Hematopoietic multipotent progenitor cell treated with erythropoietin and hydrocortisone succinate and interleukin-3 and kit ligand, for 6 days (in vitro differentiated cells): ENCODE measurements at places on chromosomes 6 and 20.

DNA sequence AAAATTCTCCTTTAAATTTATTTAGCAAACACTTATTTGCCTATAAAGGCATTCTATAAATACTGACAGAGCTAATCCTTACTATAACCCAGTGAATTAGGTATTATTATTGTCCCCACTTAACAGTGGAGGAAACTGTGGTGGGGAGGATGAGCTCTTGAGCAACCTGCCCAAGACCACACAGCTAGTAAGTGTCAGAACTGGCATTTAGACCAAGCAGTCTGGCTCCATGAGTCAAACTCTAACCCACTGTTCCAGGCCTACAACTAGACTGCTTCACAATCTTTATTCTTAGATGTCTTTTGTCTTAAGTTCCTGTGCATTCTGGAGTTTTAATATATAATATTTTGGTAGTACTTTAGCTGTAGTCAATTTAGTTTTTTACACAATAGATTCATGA, 530.8 kb downstream of the BCKDHB start:
- no peak for DNase-seq

DNA sequence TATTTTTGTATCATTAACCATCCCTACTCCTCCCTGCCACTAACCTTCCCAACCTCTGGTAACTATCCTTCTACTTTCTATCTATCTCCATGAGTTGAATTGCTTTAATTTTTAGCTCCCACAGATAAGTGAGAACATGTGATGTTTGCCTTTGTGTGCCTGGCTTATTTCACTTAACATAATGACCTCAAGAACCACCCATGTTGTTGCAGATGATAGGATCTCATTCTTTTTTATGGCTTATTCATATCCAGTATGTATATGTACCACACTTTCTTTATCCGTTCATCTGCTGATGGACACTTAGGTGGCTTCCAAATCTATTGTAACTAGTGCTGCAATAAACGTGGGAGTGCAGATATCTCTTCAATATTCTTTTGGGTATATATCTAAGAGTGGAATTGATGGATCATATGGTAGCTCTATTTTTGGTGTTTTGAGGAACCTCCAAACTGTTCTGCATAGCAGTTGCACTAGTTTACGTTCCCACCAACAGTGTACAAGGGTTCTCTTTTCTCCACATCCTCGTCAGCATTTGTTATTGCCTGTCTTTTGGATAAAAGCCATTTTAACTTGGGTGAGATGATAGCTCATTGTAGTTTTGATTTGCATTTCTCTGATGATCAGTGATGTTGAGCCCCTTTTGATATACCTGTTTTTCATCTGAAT, 201.4 kb downstream of the ARHGAP18 start:
- DNase-seq = peak; percentile 49

DNA sequence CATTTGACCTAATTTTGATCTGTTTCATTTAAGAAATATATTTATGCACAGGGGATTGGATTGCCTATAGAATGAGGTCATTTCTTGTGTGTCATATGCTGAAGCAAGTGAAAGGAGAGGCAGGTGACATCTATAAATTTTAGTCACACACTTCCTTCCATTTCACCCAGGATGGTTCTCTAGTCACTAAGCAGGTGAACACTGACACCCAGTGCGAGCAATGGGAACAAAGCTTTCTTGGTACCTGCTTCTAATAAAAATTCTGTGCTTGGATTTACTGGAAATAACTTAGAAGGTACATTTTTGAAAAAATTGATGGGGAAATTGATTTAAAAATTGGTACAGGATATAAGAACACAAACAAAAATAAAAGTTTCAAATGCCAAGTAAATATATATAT, 66.9 kb upstream of the MC3R start:
- no peak for DNase-seq

GRCh38 chr6:10410207-10411050, 4.4 kb downstream of the TFAP2A start:
- DNase-seq = no peak

DNA sequence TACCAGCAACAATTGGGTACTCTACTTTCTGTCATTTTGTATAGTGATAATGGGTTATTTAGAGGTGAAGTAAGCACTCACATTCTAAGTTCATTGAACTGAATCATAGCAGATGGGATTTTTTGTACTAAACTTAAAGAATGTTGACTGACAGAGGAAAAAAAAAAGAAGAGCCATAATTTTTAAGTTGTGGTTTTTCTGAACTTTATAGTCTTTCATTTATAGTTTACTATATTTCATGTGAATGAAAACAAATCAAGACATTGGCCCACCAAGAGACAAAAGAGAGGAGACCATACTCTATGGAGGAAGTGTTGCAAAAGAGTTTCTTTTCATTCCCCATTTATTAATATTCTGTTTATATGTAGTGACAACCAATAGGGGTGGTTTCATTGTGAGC, 685.7 kb downstream of the BCKDHB start:
- DNase-seq = no peak

DNA sequence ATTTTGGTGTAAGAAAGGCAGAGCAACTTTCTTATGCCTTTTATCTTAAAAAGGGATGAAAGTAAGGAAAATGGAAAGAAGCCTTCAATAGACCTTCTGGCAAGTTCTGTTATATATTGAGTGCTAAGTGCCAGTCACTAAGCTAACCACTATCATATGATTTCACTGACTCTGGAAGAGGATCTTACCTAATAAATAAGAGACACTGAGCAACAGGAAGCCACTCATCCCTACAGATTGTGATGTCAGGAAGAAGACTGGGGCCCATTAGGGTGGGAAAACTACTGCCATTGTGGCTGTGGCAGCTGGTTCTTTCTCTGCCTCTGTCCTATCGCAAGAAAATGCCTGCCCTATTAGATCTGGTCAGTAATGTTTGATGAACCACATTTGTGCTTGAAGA, 89.6 kb downstream of the AIG1 start:
- peak; percentile 6 for DNase-seq

- DNase-seq = peak; percentile 55
Measured at GRCh38 chr6:70107852-70108629, 194.8 kb downstream of the COL9A1 start.

DNA sequence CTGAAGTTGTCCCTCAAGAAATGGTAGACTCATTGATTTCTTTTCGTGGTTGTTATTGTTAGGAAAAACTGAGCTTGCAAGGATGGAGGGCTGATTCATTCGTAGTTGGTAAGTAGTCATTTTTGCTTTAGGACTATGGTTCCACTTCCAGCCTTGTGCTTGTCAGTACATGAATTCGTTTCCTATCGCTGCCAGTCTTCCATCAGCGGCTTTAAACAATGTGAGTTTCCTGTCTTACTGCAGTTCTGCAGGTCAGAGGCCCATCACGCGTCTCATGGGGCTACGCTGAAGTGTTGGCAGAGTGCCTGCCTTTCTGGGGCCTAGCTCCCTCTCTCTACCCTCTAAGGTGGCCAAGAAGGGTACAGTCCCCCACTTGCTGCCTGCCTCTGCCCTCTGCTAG, 11.4 kb upstream of the MDFI start:
- DNase-seq = peak; percentile 25

GRCh38 chr6:3749977-3750316, 1.6 kb downstream of the PXDC1 start:
- peak; percentile 31 for DNase-seq

GRCh38 chr6:135114355-135115145, 59.9 kb upstream of the HBS1L start:
- DNase-seq = no peak

GRCh38 chr20:47620808-47621805, 119.4 kb downstream of the NCOA3 start:
- peak; percentile 85 for DNase-seq

DNA sequence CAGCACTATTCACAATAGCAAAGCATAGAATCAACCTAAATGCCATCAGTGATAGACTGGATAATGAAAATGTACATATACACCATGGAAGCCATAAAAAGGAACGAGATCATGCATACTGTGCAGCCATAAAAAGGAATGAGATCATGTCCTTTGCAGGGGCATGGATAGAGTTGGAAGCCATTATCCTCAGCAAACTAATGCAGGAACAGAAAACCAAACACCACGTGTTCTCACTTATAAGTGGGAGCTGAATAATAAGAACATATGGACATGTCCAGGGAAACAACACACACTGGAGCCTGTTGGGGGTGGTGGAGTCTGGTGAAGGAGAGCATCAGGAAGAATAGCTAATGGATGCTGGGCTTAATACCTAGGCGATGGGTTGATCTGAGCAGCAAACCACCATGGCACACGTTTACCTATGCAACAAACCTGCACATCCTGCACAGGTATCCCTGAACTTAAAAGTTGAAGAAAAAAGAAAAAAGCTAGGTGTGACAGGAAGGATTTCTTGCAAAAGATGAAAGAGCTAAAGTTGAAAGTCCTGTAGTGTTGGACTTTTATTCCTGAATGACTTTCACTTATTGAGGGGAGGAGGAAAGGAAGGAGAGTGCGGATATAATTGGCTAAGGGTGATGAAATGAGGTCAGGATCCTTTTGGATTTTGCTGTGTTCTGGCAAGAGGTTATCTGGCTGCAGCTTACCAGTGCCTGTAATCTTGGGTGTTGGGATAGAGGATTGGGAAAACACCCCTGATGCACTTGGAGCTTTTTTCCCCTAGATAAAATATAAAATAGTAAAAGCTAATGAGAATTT, 8.5 kb downstream of the TRMT11 start:
- DNase-seq = no peak

- peak; percentile 27 for DNase-seq
Measured at GRCh38 chr20:8995761-8996160, 73.1 kb upstream of the PLCB4 start.

- DNase-seq = no peak
Measured at GRCh38 chr6:54255886-54256285, 52.4 kb upstream of the TINAG start.

DNA sequence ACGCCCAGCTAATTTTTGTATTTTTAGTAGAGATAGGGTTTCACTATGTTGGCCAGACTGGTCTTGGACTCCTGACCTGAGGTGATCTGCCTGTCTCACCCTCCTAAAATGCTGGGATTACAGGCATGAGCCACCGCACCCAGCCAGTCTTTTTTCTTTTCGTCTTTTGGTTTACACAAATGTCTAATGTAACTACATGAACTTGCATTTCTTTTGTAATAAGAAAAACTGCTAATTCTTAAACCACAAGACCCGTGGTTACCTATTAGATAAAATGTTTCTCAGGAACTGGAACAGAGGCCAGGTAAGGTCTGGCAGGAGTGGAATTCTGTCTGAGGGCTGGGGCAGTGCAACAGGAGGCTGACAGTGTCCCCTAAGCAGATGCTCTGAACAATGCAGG, 32.7 kb upstream of the GSTA3 start:
- no peak for DNase-seq

GRCh38 chr6:138465007-138465645, 34.2 kb downstream of the NHSL1 start:
- DNase-seq = no peak

GRCh38 chr6:1950631-1951030, 294.8 kb downstream of the GMDS start:
- DNase-seq = no peak

DNA sequence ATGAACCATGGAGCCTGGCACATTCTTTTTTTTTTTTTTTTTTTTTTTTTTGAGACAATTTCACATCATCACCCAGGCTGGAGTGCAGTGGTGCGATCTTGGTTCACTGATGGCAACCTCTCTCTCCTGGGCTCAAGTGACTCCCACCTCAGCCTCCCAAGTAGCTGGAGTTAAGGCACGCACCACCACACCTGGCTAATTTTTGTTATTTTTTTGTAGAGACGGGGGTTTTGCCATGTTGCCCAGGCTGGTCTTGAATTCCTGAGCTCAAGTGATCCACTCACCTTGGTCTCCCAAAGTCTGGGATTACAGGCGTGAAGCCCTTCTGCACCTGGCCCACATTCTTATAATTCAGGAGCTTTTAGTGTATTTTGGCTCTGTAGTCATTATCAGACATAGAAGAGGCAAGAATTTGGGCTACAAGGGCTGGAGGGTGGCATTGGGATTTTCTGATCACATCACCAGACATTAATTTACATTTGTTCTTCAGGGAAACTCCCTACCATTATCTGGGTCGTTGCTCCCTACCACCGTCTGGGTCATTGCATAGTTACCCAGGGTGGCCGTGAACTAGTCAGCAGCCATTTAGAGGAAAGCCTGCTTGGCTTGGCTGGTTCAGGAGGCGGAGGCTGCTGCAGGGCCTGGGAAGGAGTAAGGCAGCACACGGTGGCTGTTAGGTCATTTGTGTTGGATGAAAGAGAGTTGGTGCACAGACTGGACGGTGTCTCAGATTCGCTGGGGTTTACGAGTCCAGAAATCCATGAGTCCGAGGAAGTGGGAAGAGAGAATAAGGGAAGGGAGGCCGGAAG, 17.6 kb downstream of the ARID1B start:
- DNase-seq = no peak

DNA sequence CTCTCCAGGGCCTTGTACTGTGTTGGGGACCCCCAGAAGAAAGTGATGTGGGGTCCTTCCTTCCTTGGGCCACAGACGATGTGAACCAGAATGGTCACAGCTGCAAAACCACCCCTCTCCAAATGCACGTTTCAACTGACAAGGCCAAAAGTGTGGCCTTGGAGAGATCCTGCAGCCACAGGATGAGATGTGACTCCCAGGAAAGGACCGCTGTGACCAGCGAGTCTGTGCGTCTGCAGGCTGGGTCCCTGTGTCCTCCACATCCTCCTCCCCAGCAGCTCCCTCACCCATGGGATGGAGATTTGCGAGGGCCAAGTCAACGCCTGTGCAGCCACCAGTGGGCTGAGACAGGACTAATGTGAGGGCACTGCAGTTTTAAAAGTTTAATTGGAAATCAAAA, 247.0 kb downstream of the ERMARD start:
- no peak for DNase-seq

DNA sequence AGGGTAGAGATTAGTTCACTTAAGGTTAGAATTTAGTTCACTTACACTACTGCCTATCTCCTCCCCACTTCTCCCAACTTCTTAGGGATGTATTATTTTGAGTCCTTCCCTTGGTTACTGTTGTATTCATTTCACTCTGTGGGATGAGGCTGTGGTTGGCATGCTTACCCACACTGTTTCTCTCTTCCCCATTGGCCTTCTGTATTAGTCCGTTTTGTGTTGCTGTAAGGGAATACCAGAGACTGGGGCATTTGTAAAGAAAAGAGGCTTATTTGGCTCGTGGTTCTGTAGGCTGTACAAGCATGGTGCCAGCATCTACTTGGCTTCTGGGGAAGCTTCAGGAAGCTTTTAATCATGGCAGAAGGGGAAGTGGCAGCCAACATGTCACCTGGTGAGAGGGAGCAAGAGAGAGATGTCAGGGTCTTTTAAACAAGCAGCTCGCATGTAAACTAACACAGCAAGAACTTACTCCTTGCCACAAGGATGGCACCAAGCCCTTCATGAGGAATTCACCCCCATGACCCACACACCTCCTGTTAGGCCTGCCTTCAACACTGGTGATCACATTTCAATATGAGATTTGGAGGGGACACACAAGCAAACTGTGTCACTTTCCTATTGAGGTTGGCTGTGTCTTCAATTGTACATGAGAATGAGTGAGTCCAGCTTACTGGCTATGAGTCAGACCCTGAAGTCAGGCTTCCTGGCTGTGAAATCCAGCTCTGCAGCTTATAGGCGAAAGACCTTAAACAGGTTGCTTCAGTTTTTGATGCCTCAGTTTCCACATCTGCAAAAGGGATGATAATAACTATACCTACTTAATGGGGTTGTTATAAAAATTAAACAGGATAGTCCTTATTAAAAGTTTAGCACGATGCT, 53.3 kb downstream of the SYNDIG1 start:
- no peak for DNase-seq
